CD4-positive, alpha-beta T cell treated with Interleukin-1 beta for 1 hour (primary cell): ENCODE measurements at places on chromosomes 1 and 21.

DNA sequence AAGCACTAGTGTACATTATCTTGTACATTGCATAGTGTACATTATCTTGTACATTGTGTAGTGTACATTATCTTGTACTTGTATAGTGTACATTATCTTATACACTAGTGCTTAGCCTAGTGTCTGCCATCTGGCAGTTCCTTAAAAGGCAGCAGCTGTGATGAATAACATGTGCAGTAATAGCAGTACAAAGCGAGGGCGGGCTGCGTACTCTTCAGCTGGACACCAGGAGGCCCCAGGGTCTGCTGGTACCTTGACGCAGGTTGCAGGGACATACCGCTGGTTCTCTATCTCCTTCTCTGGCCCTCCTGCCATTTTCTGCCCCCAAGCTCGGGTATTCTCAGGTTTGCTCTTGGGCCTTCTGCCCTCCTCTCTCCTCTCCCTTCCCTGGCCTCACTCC lies 149.6 kb downstream of the SEC16B start:
- DNase-seq = no peak

- no peak for DNase-seq
Measured at GRCh38 chr1:214361636-214362035, 80.7 kb downstream of the SMYD2 start.

DNA sequence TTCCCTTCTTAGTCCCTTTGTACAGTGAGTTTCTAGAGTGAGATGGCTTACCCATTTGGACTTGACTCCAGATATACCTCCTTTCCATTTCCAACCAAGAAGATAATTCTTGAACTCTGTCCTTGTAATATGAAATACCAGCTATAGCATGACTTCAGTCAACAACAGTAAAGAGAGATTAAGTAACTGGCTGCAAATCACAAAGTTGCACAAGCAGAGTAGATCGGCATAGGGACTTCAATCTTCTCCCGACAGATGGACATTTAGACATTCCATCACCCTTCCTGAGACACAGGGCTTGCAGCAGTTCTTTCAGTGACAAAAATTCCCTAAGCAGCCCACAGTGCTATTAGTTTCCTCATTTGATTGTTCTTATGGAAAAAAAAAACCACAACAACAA lies 44.6 kb downstream of the JAK1 start:
- DNase-seq = no peak

GRCh38 chr1:194466706-194467105 lies 1280.3 kb upstream of the B3GALT2 start:
- DNase-seq = no peak

DNA sequence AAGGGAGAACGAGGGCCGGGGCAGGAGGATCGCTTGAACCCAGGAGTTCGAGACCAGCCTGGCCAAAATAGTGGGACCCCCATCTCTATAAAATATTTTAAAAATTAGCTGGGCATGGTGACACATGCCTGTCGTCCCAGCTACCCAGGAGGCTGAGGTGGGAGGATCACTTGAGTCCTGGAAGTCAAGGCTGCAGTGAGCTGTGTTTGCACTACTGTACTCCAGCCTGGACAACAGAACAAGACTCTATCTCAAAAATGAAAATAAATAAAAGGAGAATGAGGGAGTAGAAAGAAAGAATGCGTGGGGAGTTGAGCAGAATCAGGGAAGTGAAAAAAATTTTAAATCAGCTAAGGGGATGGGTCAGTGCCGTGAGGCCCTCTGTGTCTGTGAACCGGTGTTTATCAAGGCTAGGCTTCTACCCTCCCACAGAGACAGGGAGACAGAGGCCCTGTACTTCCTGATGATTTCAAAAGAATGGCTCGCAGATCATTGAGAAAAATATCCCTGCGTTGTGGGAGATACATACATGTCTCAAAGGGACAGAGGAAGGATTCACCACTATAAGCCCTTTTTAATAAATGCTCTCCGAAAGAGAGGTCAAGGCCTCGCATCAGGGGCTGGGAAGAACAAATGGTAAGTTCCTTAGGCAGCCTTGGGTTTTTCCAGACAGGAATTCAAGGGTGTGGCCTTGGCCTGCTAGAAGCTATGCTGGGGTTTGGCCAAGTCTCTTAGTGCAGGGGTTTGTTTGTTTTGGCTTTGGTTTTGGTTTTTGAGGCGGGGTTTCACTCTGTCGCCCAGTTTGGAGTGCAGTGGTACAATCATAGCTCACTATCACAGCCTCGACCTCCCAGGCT lies 20.7 kb downstream of the IL10RB start:
- DNase-seq = no peak

- DNase-seq = no peak
Measured at GRCh38 chr1:27592931-27593677, 10.8 kb downstream of the AHDC1 start.

- no peak for DNase-seq
Measured at GRCh38 chr1:115411371-115412063, 73.5 kb upstream of the NGF start.

GRCh38 chr1:216614011-216614934 lies 109.0 kb downstream of the ESRRG start:
- no peak for DNase-seq

GRCh38 chr1:203271962-203272632 lies 33.2 kb upstream of the BTG2 start:
- no peak for DNase-seq

DNA sequence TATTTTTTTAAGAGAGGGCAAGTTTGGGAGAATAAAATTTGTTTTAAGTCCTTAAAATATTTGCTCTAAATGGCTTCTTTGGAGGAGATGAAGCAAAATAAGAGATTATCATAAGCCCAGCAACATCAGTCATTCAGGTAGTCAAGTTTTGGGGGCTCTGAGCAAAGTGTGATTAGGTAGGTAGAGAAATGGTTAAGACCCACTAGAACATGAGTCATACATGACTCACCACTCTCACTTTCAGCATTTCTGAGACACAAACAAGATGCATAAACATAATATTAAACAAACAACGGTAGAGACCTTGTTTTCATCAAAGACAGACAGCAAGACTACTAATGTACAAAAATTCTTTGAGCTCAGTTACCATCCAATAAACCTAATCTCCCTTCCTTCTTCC lies 272.2 kb downstream of the LMO4 start:
- DNase-seq = no peak

DNA sequence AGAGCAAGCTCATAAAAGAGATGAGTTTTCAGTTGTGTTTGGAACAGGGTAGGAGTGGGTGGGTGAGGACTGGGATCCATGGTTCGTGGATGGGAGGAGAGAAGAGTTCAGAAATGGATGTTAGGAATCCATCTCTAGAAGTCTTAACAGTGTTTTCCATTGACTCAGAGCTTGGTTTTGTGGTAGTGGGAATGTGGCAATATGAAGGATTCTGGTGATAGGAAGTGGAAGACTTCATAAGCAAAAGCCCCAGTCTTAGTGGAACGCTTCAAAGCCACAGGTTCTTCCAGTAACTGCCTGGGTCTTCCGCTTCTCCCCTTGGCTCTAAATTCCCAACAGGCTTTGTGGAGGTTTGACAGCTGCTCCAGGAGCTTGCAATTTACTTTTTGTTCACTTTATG lies 167.9 kb downstream of the KCNJ6 start:
- no peak for DNase-seq

GRCh38 chr1:111615870-111616715 lies 3.5 kb upstream of the RAP1A start:
- peak; percentile 70 for DNase-seq

DNA sequence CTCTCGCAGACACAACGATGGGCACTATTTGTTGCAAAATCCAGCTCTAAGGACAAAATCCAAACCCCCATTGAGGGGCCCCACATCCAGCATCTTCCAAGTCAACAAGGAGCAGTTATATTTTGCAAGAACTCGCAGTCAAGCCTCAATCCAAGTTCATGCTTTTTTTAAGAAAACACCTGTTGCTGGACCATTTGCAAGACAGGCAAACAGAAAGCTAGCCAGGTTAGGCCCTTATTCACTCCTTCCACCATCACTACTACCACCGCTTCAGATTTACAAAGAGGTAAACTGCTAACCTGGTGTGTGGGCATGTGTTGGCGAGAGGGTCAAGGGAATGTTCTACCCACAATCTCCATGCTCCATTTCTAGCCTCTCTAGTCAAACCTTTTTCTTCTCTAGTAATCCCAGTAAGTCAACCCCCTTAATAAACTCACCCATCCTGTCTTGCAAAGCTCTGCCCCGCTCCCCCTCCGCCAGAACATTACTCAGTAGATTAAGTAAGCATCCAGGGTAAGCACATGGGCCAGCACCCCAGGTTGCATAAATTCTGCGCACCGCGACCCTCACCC lies 703 bp downstream of the ERI3 start:
- DNase-seq = no peak

DNA sequence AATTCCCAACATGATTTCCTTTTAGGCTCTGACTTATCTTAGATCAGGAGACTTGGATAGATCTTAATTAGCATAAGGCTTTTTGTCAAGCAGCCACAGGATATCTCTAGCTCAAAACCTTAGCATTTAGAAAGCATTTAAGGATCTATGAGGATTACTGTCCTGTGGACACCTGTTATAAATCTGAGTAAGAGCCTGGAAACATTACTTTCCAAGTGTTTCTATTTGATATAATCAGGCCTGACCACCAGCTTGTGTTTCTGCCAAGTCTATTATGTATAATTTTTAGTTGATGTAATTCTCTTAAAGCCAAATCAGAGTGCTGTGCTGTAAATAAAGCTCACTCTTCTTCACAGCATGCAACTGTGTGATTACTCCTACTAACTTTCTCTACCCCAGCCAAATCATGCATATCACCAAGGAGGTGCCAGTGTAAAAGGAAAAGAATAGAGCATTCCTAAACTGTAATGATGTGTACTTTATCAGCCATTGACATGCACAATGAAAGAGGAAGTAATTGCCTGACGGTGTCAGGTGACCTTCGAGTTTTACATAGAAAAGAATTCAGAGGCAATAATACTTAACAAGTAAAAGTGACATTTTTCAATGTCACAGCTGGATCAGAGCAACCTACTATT lies 309.9 kb upstream of the PRMT6 start:
- DNase-seq = no peak

DNA sequence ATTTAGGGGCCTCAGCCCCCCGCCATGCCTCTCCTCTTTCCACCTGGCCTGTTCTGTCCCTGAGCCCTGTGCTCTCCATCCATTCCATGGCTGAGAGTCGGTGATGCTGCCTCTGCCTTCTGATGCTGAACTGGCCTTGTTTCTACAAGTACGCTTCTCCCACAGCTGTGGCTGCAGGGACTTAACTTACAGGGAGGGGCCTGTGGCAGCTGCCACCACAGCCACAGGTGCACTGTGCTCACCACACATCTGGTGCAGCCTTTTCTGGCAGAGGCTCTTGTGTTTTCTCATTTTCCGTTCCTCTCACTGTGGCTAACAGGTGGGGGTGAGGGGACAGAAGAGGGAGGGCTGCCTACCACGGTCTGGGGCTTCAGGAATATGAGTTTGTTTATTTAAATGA lies 4.2 kb downstream of the FMO1 start:
- DNase-seq = no peak

DNA sequence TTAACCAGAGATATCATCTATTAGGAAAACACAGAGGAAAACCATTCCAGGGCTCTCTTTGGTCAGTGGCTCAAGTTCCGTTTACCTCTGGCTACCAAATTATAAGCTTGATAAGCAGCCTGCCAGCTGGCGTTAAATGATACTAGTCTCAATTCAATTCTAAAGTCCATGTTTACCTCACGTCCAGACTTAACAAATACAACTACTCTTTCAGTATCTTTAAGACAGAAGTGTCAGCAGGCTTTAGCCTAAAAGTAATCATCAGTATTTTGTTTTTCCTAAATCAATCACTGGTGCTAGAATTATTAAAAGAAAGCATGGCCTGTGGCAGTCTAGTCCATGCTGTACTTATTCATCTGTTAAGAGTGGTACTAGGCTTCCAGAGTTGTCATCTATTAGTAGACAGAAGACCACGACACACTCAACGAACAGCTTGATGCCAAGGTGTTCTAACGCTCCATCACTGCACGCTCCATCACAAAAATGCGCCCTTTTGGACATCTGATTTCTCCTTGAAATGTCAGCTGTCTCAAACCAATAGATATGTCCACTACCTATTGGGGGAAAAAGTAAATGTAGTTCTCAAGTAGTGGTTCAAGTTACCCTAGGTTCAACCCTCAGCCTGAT lies 1.5 kb downstream of the IVNS1ABP start:
- no peak for DNase-seq

- no peak for DNase-seq
Measured at GRCh38 chr1:209643285-209644020, 8.8 kb downstream of the LAMB3 start.

DNA sequence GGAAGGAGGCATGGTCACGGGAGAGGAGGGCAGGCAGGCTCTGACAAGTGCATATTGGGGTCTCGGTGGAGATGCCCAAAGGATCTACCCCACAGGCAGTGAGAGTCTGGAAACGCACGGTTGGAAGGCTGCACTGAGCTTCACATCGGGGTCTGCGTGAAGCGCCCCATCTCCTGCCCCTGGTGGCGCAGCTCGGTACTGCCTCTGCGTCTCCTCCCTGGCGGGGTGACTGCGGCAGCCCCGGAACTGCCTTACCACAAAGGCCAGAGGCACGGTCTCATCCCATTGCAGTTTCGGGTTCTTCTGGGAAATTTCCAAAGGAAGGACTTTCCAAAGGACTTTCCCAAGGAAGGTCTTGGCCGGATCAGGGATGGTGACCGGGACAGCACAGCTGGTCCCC lies 69.2 kb upstream of the AJAP1 start:
- DNase-seq = no peak

GRCh38 chr1:234395297-234395696 lies 22.0 kb downstream of the COA6 start:
- no peak for DNase-seq

- no peak for DNase-seq
Measured at GRCh38 chr21:46560568-46561444, 44.1 kb downstream of the S100B start.

- no peak for DNase-seq
Measured at GRCh38 chr1:185853739-185854138, 119.5 kb downstream of the HMCN1 start.

- no peak for DNase-seq
Measured at GRCh38 chr1:228402641-228403025, 4.0 kb downstream of the TRIM11 start.

- peak; percentile 33 for DNase-seq
Measured at GRCh38 chr21:38768471-38769063, 37.2 kb upstream of the ETS2 start.

DNA sequence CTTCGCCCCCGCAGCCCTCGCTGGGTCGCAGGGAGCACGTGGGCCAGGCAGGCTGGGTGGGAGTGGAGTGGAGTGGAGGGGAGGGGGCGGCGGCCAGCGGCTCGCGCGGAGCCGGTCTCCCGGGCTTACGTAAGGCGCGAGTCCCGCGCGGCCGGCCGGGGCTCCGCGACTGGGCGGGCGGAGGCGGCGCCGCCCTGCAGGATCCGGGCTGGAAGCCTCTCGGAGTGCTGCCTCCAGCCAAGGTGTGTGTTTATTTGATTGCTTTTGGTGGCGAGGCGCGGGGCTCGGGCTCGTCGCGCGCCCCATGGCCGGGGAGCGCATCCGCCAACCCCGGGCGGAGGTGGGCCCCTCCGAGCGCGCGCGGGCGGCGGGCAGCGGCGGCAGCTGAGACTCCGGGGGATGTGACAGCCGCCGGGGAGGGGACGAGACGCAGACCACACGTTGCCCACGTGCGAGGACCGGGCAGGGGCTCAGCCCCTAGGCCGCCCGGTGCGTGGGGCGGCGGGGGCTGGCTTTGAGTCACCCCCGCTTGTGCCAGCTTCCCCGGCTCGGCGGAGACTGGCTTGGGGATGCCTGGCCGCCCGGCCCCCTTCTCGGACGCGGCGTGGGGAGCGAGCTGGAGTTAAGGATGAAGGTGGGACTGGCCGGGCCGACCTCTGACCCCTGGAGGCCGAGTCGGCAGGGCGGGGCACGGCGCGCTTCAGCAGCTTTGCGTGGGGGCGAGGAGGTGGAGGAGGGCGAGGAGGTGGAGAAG lies 402 bp upstream of the AK4 start:
- DNase-seq = no peak
